Dorsolateral prefrontal cortex (tissue), 122 donors: ENCODE measurements at places on chromosomes 3 and 15.

DNA sequence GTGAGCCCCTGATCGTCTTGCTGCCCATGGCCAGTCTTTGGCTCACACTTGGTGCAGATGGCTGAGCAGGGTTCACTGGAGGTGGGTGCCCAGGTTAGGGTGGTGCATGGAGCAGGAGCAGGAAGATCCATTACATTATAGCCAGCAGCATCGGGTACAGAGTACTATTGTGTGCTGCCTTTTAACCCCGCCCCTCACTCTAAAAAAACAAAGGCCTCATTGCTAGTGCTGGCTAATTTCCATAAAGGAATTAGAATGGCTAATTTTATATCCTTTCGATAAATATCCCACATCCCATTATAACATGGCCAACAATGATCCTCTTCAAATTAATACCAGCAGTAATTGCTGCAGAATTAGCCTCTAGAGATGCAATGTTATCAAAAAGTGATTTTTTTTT is 45.8 kb upstream of the PPP4R2 start:
- DNase-seq = no peak

DNA sequence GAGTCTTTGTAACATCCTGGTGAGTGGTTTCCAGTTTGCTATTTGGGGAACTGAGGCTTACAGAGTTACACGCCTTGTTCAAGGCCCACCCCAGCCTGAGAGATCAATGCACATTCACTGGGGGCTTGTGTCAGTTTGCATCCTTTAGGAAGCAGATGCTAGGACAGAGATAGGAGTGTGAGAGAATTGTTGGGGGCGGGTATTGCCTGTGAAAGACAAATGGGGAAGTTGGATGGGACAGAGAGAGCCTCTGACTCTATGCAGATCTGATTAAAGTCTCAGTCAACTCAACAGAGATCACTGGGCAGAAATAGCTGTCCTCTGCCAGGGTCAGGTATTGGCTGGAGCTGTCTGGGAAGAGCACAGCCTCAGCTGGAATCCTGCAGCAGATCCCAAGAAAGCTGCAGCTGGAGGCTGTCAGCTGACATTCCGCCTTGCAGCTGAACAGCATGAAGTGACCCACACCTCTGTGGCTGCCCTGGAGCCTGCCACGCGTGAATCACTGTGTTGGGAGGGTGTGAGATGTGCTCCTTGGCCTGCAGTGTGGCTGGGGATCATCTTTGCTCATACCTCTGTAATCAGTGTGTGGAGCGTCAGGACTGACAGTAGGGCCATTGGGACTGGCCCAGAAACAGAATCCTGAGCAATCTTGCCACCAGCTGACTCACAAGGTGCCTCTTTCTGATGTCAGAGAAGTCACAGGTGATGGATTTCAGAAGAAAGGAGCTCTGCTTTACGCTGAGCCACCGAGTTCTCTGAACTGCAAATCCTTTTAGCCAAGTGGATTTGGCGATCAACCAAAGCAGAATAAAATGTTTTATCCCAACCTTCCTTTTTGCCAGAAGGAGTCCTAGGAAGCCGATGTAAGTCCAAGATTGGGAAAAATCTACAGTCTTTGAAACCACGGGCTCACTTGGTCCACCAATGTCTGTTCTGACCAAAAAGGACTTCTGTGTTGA is 284.1 kb upstream of the LRRFIP2 start:
- DNase-seq = no peak

- DNase-seq = no peak
Measured at GRCh38 chr3:129598000-129598381, 8.5 kb downstream of the PLXND1 start.

DNA sequence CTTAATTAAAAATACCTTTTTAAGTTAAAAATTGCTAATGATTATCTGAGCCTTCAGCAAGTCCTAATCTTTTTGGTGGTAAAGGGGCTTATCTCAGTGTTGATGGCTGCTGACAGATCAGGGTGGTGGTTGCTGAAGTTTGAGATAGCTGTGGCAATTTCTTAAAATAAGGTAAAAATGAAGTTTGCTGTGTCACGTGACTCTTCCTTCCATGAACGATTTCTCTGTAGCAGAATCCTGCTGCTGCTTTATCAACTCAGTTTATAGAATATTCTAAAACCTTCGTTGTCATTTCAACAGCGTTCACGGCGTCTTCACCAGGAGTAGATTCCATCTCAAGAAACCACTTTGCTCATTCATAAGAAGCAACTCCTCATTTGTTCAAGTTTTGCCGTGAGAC is 110.1 kb downstream of the SUCNR1 start:
- no peak for DNase-seq

DNA sequence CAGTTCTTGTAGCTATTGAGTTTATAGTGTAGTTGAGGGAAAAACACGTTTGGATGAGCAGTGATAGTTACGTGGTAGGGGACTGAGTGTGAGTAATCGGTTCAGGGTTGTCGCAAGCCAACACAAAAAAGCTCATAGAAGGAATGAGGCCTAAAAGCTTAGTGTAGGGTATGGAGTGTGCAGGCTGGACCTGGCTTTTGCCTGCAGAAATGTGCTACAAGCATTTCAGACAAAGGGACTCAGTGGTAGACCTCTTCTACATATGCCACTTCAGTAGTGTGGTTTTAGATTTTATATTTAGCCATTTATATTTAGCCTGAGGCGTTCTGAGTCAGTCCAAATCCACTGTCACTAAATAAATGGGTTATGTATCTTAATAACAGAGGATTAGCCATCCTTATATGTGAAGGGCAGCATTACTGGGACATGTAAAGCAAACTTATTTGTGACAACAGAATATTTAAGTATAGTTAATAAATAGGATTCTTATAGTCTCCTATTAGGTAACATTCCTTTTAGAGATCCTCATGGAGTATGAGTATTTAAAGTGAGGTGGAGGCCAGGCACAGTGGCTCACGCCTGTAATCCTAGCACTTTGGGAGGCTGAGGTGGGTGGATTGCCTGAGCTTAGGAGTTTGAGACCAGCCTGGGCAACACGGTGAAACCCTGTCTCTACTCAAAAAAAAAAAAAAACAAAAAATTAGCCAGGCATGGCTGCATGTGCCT is 21.8 kb downstream of the ATP2C1 start:
- DNase-seq = no peak

DNA sequence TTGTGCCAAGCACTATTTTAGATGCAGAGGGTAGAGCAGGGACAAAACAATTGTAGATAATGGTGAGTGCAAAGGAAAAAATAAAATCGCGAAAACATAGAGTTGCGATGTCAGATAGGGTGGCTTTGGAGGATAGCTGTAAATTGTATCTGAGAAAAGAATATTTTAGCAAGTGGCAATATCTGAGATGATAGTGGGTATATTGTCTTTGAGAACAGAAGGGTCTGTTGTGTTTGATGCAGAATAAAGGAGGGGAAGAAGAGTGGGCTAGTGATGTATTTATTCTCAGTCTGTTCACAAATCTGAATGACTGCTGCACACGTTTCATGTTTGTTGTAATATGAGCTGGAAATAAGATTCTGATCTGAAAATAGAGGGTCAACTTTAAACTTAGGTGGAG is 396.8 kb downstream of the CADM2 start:
- no peak for DNase-seq

GRCh38 chr15:72339777-72340177 is 19.8 kb upstream of the CELF6 start:
- peak; percentile 59 for DNase-seq

DNA sequence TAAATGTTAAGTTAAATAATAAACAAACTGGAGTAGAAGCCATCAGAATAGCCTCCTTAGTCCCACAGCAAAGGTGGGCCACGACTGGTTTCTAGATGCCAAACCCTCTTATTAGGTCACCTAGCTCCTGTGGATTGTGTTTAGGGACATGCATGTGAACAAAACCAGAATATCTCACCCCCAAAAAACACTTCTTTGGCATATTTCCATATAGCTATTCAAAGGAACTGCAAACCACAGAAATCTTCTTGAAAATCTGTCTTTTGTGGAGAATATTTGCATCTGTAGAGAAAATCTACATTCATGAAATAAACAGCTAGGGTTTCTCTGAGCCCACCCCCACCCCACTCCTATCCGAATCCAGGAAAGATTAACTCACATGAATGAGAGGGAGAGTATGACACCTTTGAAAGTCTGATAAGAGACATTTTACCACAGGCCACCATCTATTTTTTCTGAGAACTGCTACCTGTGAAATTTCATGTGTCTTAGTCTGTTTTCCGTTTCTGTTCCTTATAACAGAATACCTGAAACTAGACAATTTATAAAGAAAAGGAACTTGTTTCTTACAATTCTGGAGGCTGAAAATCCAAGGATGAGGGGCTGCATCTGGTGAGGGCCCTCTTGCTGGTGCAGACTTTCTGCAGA is 159.4 kb downstream of the NEK10 start:
- DNase-seq = no peak

- DNase-seq = no peak
Measured at GRCh38 chr3:71505767-71506350, 77.7 kb downstream of the FOXP1 start.

- DNase-seq = no peak
Measured at GRCh38 chr3:123431658-123432324, 17.1 kb downstream of the ADCY5 start.

DNA sequence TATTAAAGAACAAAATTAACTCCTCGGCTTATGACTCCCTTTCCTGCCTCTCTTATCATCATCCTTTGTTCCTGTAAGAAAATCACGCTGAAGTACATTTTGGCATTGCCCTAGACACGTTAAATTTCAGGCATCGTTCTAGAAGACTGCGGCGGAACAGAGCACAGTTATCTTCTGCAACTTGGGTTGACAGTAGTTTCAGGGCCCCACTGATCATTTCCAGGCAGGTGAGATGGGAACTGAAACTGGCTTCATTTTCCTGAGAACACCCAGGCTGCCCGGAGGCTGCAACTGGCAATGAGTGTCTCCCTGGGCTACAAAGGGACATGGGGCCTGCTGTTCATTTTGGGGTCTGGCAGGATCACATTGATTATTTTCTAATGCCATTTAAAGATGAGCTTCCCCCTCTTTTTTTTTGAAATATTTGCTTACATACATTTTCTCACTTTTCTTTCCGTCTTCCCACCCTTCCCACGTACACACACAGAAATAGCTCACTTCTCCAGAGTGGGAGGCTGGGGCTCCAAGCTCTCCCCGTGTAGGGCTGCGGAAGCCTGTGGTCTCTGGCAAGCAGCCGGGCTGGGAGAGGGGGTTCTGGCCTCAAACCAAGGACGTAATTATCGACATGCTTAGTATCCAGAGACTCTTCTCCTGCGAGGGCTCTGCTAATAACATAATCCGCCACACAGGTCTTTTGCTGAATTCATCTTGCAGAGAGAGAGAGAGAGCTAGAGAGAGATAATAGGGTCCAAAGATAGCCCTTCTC is 267.4 kb downstream of the ABHD5 start:
- DNase-seq = no peak

DNA sequence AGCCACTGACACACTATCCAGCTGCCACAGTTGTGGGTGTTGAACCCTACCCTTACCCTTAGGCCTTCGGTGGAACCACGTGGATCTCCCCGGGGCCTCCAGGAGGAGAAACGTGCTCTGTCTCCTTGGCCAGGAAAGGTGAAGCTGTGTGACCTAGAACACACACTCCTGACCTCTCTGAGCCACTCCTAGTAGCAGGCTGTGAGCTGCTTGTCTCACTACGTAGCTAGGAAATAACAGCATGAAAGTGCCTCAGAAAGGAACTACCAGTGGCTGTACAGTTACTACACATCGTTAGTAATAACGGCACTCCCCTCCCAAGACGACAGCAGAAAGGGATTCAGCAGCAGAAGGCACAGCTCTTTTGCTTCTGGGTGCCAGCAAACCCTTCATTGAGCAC is 36.2 kb upstream of the SLC6A6 start:
- no peak for DNase-seq

- no peak for DNase-seq
Measured at GRCh38 chr3:30764281-30764680, 130.2 kb downstream of the GADL1 start.

DNA sequence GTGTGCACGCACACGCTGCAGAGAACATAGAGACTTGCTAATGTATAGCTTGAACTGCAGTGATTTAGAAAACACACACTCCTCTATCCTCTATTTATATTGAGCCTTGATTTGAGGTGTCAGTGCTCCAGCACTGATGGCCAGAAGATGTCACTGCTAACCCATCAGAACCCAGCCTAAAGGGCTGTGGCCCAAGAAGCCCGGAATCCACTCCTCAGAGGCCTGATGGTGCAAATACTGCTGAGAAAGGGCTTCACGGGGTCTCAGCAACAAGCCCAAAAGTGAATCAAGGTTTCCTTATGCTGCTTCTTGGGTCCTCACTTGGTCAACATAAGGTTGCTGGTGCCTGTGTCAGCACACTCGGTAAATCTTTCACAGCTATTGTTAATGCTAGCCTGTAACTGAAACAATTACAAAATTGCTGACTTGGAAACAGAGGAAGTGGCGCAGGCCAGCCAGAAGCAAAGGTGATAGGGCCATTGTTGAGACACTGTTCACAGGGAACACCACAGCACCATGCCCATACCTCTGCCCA is 60.3 kb downstream of the HEG1 start:
- DNase-seq = peak; percentile 42

GRCh38 chr3:172087602-172088580 is 48.5 kb downstream of the FNDC3B start:
- no peak for DNase-seq

DNA sequence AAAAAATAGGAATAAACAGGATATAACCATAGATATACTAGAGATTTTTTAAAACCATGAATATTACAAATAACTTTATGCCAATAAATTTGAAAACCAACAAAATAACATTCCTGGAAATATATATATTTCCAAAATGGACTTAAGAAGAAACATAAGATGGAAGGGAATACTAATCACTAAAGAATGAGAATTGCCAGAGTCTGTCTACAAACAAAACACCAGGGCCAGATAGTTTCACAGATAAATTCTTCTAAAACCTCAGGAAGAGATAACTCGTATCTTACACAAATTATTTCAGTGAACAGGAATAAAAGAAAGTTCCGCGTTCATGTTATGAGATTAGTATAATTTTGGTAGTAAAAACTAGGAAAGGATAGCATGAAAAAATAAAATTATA is 107.3 kb downstream of the HERC1 start:
- no peak for DNase-seq

GRCh38 chr3:102034639-102035451 is 185.5 kb downstream of the NFKBIZ start:
- DNase-seq = no peak

- no peak for DNase-seq
Measured at GRCh38 chr3:60250206-60250605, 1001.0 kb downstream of the FHIT start.

DNA sequence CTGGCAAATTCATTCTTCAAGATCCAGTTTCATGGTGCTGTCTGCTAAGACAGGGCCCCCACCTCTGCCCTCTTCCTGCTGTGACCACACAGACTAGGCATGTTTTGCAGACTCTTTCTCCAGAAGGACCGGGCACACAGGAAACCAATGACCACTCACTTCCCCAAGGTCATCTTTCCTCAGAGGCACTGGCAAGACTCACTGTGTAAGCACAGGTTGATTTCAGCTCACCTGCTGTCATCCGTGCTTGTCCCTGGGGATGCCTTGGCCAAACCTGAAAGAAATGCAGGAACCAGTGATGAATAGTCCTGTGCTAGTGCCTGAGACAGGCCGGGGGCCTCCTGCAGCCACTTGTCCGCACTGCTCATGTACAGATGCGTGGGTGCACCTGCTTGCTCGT is 33.5 kb downstream of the ALS2CL start:
- peak; percentile 20 for DNase-seq
